NCI-H1105 (cell line): ENCODE measurements at places on chromosomes 11 and 22.
A peak's percentile ranks its signal among the peaks of the same experiment; 100 is the strongest.

- peak; percentile 15 for DNase-seq
These were observed 44.7 kb downstream of the CCDC90B start for GRCh38 chr11:83241291-83241946.

DNA sequence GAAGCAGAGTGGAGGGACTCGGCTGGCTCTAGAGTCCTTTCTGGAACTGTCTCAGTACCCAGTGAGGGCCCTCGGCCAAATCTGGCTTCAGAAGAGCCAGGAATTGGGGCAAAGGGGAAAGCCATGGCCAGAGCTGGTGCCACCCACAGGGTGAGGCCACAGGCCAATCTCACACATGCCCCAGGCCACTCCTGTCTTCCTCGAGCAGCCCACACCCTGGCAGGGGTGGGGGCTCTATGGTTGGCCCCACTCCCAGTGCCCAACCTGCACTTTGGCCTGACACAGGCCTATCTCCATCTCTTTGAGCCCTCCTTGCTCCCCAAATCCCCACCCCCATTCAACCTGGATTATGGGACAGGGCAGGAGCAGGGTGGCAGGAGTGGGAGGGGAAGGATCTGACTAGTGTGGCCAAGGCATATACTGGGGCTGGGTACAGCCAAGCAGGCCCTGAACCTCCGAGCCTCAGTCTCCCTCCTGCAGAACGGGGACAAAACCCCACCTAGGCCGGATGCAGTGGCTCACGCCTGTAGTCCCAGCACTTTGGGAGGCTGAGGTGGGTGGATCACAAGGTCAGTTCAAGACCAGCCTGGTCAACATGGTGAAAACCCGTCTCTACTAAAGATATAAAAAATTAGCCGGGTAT, 6.9 kb downstream of the TST start:
- DNase-seq, result no peak

DNA sequence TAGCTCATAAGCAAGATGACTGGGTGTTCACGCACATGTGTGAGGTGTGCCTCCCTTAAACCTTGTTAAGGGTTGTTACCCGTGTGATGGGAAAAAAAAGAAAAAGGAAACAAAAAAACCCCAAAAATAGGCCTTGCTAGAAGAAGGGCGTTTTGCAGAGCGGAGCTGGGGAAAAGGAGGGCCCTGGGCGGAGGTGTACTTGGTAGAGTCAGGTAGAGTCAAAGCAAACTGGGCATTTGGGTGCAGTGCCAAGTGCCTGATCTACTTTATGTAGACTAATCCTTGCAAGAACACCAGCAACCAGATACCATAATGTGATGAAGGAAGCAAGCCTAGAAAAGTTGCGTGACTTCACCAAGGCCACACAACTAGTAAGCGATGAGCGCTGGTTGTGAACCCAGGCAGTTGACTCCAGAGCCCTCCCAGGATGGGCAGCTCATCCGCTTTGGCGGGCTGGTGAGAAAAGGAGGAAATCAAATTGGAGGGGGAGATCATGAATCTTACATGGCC, 1.2 kb upstream of the TIRAP start:
- no peak for DNase-seq

- no peak for DNase-seq
These were observed 10.4 kb downstream of the PACSIN2 start for GRCh38 chr22:43004362-43005035.

- no peak for DNase-seq
These were observed 142.1 kb downstream of the TRPC6 start for GRCh38 chr11:101441747-101442146.

DNA sequence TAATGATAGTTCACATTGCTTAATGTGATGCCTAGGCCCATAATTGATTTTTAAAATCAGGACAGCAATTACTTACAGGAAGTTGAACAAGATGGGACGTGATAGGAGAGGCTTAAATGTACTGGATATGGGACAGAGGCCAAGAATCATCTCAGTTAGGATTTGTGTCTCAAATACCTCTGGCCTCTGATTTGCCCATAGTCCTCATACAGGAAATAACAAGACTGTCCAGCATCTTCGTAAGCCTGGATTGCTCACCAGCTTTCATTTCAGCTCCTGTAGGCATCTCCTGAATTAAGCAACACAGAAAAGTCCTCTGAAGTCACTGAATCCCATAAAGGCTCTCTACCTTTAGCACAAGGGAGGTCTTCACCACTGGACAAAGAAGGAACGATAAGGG, at the start of gene MRGPRX3:
Gene MRGPRX3 (plus strand): TSS at position 231 of the 400 bp plus-strand sequence. CDS start 4,632 bp downstream, outside the sequence.
- DNase-seq, result no peak

- DNase-seq, result no peak
These were observed at the start of gene SGSM1 for GRCh38 chr22:24805790-24806662. SGSM1 (plus strand) TSS chr22:24806211; CDS start chr22:24806326, 115 bp downstream.

DNA sequence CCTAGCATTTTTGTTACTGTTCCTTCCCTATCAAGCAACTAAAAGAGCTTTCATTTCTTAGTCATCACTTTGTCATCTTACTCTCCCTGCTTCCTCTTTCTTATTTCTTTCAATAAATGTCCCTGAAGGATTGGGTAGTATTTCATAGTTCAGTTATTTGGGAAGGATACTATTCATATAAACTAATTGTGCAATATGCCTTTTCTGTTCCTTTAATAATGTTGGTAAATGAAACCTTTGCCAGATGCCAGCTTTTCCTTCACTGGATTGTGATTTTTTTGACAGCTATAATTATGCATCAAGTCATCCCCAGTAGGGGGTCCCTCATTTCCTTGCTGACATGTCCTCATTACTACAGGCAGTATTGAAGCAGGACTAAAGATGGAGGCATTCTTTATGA, 101.7 kb downstream of the ATM start:
- DNase-seq, result no peak

GRCh38 chr11:46918083-46918787, at the start of gene LRP4:
LRP4 (minus strand) TSS chr11:46918550; CDS start chr11:46918379, 171 bp downstream.
- no peak for DNase-seq

GRCh38 chr11:123920943-123921342, 18.5 kb upstream of the OR4D5 start:
- no peak for DNase-seq

GRCh38 chr11:117796456-117796871, 552 bp downstream of the DSCAML1 start:
- DNase-seq, result no peak

DNA sequence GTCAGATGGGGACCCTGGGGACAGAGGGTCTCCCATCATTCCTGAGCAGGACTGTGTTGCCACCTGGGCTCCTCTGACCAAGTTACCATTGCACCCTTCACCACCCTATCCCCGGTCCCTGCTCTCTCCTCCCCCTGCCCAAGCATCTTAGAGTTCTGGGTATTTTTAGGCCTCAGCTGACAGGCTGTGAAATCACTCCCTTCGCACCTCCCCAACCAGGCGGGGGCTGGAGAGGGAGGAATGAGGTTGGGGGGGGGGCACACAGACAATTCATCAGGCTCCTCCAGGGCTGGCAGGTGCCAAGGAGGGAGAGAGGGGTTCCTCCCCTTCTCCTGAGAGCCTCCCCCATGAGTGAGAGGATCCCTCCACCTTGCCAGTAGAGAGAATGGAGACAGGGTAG, 9.0 kb downstream of the SYT7 start:
- no peak for DNase-seq

DNA sequence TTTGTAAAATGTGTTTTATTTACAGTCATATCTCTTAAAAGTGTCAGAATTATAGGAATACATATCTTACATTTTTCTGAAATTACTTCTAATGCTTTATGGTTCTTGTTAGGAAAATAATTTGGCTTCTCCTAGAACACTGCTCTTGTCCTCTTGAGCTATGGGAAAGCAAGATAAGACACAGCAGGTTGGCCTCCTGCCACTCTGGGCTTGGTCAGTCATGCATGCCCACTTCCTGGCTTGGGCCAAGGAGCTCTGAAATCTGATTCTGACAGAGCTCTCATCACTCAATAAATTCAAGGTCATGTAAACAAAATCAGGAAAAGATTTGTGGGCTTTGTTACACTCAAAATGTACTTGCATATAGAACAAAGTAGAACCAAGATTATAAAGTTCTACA, 1036.0 kb downstream of the OPCML start:
- no peak for DNase-seq

DNA sequence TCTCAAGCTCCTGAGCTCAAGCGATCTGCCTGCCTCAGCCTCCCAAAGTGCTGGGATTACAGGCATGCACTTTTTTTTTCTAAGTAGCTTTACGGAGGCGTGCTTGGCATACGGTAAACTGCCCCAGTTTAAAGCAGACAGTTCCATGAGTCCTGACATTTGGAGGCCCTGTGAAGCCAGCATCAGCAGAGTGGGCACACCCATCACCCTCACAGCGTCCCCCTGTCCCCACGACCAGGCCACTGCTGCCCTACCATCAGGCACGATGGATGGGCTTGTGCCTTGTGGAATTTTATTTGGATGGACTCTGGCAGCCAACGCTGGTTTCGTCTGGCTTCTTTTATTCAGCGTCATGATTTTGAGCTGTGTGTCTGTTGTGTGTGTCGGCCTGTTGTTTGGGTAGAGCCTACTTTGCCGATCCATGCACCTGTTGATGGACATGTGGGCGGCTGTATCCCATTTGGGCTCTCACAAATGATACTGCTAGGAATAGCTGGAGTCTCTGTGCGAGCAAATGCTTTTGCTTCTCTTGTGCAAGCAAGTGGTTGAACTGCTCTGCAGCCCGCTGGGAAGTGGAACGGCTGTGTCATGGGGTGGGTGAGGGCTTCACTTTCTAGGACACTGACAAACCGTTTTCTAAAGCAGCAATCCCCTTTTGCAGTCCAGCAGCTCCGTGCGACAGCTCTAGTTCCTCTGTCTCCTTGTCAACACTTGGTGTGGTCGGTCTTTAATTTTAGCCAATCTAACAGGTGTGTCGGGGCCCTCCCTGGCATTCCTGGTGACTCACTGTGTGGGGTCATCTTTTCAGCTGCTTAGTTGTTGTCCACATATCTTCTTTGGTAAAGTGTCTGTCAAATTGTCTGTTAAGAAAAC, 23.8 kb downstream of the KCNQ1 start:
- no peak for DNase-seq

DNA sequence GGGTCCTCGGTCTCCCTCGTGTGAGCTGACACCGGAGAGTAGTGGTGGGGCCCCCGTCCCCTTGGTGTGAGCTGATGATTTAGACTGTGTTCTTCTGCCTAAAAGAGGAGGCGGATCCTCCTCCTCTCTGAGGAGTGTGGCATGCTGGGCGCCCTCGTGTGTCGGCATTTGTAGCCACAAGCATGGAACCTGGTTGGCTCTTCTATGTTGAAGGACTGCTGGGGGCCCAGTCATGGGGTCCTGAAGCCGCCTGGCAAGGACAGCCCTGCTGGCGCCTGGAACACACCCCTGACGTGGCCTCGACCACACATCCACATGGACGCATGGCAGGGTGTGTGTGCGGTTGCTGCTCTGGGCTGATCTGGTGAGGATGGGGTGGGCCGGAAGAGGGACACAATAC, 50.2 kb downstream of the AP2A2 start:
- DNase-seq, result no peak

- DNase-seq, result no peak
These were observed 40.4 kb downstream of the ETS1 start for GRCh38 chr11:128546916-128547315.

GRCh38 chr11:104925850-104926249, 27.6 kb upstream of the CASP12 start:
- DNase-seq, result no peak

- DNase-seq, result no peak
These were observed 12.7 kb upstream of the IL2RB start for GRCh38 chr22:37162221-37163095.

DNA sequence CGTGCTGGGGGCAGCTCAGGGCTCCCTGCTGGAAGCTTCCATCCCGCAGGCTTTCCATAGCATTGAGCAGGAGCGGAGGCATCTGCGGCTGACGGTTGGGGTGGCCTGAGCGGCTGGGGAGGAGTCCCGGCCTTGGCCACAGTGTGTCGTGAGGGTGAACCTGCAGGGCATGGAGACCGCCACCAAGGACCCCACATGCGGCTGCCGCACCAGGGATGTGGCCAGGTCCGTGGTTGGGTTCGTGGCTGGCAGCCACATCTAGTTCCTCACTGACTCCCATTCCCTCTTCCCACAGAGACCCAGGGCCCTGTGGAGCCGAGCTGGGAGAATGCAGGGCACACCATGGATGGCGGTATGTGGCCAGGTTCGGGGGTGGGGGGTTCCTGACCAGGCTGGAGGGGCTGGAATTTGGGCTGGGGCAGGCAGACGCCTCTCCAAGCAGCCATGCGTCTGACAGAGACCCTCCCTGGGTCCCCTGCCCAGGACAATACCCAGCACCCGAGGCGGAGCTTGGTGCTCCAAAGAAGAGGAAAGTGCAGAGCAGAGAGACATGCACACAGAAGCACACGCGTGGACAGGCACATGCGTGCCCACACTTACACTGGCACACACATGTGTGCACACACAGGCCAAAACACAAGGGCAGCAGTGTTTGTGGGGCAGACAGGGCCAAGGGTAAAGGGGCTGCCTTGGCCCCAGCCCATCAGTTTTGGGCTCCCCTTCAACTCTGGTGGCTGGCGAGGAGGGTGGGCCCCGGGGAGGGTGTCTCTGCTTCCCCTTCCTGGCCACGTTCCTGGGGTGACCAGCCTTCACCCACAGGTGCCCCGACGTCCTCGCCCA, 2.7 kb downstream of the MUC5B start:
- DNase-seq, result no peak

DNA sequence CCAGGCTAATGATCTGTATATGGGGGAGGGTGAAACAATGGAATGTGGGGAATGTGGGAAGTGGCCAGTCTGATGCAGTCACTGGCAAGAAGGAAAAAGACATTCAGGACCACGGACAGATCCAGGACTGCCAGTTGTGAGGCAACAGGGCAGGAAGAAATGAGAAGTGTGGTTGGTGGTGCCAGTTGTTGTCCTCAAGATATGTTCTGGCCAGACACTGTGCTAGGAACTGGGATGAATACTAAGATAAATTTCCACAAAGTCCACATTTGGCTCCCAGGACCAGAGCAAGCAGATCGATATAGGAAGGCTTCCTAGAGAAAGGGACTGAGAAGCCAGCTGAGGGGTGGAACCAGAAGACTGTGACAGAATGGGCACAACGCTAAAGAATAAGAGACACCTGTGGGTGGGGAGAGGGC, 6.8 kb upstream of the TPBGL start:
- no peak for DNase-seq

DNA sequence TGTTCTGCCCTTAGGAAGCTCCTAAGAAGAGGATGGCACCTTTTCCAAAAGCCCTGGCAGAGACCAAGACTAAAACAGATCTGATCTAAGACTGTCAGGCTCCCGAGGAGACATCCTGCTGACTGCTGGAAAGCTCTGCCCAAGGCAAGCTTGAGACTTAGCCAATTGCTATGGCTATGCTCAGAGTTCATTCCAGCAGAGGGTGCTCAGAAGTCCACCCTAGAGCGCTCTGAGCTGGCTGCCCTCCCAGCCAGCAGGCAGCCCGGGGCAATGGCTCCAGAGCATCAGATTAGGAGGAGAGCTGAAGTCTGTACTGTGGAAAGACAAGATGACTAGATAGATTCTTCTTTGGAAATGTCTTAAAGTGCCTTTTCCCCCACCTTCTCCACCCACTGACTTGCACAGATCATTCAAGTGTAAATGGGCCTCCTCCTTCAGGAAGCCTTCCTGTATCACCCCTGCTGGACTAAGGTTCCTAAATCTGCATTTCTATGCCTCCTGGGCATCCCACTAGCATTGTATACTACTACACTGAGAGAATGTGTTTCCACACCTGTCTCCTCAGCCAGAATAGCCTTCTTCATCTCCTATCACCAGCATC, 23.4 kb downstream of the LRRC55 start:
- no peak for DNase-seq
